ENCODE measurements at places on chromosomes 11 and 22.

DNA sequence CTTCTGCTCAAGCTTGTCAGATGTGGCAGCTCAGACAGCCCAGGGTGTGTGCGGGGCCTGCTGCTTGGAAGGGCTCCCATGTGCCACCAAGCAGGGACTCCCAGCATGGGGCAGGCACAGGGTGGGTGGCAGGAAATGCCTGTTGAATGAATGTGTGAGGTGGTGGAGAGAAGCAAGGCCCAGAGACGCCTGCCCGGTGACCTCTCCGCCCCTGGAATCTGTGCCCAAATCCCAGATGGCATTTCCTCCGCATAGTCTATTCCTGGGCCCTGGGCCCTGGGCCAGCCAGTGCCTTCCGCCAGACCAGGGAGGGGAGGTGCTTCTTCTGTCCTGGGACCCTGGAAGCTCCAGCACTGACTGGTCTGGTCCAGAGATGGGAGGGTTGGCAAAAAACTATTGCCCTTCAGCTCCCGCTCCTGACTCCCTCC, 3.7 kb downstream of the CST6 start:
- no peak for DNase-seq

DNA sequence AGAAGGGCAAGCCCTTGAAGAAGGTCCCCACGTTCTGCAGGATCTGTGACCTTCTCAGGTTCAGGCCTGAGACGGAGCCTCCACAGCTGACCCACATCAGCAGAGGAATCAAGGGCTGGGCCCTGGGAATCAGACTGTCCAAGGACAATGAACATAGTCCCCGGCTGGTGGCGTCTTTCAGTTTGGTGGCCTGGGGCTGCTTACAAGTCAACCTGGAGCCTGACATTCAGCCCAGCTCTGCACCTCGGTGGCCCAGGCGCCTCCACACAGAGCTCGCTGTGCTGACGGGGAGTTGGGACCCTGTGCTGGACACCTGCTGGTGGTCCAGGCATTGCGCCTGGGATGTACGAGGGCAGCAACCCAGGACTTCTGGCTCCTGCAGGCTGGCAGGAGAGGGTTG, 523.5 kb downstream of the TBC1D22A start:
- no peak for DNase-seq

- no peak for DNase-seq
These were observed 14.0 kb downstream of the FAM118A start for GRCh38 chr22:45323695-45324094.

- DNase-seq: peak; percentile 81
These were observed 221.9 kb upstream of the TBCEL start for GRCh38 chr11:120801801-120802689.

DNA sequence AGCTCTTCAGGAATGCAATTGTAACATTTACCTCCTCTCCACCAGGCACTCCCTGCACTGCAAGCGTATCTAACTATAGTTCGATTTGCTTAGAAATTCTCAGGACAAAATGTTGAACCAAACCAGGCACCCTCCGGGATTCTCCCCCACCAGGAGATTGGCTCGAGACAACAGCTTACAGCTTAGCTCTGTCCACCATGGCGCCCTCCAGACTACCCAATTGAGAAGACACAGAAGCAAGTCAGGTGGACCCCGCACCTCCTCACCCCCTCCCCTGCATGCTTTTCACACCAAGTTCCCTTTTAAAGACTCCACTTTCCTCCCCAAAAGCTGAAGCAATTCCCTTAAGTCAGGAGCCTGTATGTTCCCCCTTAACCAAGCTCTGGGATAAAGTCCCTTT, 34.7 kb upstream of the RFPL3 start:
- DNase-seq: no peak

DNA sequence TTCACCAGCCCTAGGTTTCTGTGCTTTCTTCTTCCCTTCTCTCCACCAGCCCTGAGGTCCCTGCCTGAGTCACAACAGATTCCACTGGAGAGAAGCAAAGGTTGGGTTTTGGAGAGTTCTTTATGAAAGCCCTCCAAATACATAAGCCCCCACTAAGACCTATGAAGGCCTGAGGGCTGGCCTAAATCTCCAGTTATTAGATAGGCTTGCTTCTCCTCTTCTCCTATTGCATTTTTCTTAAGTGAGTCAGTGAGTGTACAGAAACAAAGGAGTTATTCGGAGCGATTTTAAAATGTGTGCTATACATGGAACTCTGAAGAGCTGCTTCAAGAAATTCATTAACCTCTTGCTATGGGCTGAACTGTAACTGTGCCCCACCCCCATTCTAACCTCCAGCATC, 1057.3 kb downstream of the OPCML start:
- no peak for DNase-seq

GRCh38 chr22:36232715-36233401, 6.5 kb downstream of the APOL2 start:
- DNase-seq: no peak

GRCh38 chr11:35330931-35331330, 88.4 kb downstream of the SLC1A2 start:
- DNase-seq: no peak

DNA sequence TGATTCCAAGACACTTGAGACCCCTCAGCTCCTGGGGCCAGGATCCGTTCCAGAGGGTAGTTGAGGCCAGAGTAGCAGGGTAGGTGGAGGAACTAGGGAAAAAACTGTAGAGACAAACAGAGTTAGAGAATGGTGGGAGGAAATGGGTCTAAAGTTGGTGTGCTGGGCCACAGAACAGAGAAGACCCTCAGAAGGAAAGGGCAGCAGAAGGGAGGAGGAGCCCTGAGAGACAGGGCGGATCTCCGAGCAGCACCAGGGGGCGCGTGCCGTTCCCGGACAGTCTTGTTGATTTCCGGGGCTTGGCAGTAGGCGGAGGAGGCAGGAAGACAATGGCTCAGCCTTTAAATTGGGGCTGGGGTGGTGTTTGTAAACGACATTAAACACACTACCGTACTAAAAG, 2.4 kb upstream of the CECR2 start:
- peak; percentile 82 for DNase-seq

DNA sequence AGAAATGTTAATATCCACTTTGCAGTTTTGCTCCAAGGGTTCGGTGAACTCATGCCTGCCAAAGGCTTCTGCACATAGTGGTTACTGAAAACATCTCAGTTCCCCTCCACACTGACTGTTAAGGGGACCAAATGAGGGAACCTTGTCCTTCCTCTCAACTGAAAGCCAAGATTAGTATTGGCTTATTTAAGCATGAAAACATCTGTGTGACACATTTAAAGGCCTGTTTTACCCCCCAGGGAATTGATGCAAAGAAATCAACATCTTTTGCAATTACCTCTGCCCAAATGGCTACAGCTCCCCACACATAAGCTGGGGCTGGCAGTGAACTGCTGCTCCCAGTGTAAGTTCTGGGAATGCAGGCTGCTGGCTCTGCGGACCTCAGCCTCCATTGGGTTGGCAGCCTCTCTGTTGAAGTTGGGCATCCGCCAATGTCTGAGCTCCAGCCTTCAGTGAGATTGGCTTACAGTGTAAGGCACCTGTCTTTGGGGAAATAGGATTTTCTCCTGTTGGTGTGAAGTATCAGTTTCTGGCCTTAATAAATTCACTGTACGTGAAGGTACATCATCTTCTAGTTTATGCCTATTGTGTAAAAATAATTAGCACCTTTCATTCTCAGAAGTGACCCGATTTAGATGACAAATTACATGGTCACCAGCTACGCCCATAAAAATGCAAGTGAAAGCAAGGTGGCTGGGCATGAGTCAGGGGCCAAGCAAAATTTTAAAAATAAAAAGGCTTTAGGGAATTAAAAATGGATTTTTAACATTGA, 213.4 kb upstream of the SYN3 start:
- no peak for DNase-seq

DNA sequence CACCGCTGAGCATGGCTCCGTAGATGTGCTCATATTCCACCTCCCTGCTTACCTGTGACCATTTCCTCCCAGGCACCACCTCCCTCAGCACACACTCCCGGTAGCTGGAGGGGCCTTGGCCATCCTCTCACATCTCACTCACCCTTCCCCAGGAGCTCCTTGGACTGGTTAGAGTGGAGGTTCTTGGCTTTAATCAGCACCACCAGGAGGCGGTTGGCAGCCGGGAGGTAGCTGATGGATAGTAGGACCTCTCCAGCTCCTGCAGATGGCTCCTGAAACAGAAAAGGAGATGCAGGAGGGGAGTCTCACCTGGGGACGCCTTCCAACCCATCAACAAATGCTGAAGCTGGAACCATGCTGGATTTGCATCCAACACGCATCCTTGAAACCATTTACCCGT, 39.9 kb downstream of the SYT13 start:
- DNase-seq: no peak

Measured in HEK293T (cell line).